ENCODE measurements at places on chromosomes 11 and 22.

GRCh38 chr11:94151903-94152677 is 23.4 kb downstream of the PANX1 start:
- DNase-seq: peak; percentile 18

DNA sequence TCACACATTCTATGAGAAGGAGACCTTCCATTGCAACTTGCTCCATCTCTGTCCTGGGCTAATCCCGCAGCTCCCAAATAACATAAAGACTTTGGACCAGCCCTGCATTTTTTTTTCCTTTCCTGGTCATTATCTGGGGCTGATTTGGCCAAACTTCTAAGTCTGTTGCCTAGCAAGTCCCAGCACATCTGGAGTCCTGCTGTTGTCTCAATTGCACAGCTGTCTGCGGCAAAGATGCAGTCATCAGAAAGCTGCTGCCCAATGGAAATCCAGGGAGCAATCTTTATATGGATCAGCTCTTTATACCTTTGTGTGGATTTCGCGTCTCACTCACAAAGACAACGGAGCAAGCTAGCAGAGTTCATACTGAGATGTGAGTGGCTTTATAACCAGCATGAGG is 105.9 kb downstream of the NXPE2 start:
- no peak for DNase-seq

GRCh38 chr11:133900176-133901105 is 55.1 kb upstream of the SPATA19 start:
- DNase-seq: no peak

DNA sequence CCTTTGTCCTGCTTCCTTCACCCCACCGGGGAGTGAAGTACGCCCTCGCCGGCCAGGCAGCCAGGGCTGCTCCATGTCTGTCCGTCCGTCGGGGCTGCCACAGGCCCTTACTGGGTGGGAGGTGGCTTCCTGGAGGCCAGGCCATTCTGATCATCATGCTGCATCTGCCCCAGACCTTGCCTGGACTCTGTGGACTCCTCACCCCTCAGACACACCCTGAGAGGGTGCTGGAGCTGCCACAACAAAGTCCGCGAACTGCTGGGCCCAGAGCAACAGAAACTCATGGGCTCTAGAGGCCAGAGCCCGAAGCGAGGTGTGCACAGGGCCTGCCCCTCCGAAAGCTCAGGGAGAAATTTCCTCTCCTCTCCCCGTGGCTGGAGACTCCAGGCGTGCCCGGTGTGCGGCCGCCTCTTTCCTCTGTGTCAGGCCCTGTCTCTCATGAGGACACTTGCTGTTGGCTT is 124.2 kb downstream of the KCNQ1OT1 start:
- no peak for DNase-seq

GRCh38 chr11:83819931-83820549 is 533.9 kb upstream of the CCDC90B start:
- no peak for DNase-seq

Data from activated CD4-positive, alpha-beta T cell treated with anti-CD3 and anti-CD28 coated beads for 4 hours (primary cell).